ENCODE measurements at places on chromosomes 6 and 20. TPM values are rescaled to one million over a fixed set of nuclear protein-coding genes. Genes with fewer than 3 reads are reported as not detected.
A peak's percentile ranks its signal among the peaks of the same experiment; 100 is the strongest.

DNA sequence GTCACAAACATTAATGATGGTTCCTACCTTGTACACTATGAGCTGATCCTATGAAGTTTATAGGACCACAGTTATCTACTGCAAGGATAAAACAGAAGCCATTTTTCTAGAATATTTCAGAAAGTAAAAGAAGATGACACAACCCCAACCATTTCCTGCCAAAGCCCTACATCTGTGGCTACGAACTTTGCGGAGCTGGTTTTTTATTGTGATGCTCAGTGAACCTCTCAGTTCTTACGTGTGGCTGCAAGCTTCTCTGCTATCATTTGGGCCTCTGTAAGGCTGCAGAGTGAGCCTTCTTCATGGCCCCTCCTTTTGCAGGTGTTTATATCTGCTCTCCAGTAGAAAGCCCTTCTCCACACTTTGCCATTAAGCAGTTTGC, 17.8 kb upstream of the TAGAP start:
- H3K4me3 ChIP-seq = no peak overlapping the region
- H3K4me1 ChIP-seq = no peaks in the 10 kb centered on the region
- DNase-seq = no peak
- no peak overlapping the region for H3K27ac ChIP-seq

GRCh38 chr20:11027224-11027623, 353.4 kb upstream of the JAG1 start:
- DNase-seq = no peak
- H3K27me3 ChIP-seq = no peaks in the 10 kb centered on the region
- H3K36me3 ChIP-seq = 0 out of 2 replicates have a peak, but pooled peaks cover 3% of the 10 kb centered on the region
- no peak overlapping the region for H3K27ac ChIP-seq
- H3K4me1 ChIP-seq = no peaks in the 10 kb centered on the region

DNA sequence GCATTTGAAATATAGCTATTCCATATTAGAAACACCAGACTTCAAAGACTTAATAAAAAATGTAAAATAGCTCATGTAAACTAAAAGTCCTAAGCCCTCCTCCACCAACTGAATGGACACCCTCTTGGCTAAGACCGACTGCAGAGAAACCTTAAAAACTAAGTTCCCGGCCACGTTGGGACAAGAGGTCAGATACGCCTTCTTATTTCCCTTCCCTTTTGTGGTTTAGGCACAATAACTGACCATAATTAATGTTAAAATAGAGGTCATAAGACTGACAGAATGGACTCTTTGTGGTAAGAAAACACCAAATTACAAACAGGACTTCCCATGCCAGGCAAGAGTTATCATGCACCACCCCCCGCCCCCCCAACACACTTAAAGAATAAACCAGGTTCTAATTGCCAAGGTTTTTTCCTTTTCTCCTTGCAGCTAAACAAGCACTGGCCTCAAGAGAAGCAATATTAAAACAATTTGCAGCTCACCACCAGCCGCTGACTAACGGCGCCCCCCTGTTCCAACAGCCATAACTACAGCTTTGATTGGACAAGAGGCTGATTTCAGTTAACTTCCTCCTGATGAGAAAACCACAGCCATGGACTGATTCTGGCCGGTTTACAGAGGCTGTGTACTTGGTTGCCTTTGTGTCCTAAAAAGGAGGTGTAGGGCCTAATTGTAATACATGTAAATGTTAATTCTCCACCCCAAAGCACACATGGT, 10.7 kb upstream of the LAMP5 start:
- peak; percentile 44 for DNase-seq
- H3K27me3 ChIP-seq = peaks cover 64% of the 10 kb centered on the region
- peaks cover 26% of the 10 kb centered on the region for H3K4me1 ChIP-seq
- H3K27ac ChIP-seq = no peak overlapping the region

DNA sequence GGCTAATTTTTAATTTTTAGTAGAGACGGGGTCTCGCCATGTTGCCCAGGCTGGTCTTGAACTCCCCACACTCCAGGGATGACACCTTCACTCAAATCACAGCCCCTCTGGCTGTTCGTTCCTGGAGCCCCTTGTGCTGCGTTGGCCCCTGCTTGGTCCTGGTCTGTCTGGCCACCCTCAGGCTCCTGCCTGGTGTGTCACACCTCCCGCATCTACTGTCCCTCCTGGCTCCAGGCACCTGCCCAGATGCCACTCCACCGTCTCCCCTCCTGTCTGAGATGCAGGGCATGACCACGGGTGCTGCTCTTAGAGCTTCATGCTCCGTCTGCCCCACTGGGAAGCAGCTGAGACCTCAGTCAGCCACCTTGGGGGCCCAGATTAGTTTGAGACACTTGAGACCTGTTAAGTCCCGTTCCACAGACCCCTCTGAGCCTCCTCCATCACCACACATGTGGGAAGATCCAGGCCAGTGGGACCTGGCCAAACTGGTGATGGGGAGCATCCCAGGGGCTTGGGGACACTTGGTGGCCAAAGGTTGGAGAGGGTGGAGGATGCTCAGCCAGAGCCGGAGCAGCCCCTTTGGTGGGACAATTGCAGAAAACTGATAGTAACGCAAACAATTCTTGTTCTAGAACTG, 21.9 kb upstream of the NPBWR2 start:
- H3K4me1 ChIP-seq = no peaks in the 10 kb centered on the region
- 0 out of 2 replicates have a peak, but pooled peaks cover 3% of the 10 kb centered on the region for H3K36me3 ChIP-seq
- no peak overlapping the region for H3K4me3 ChIP-seq
- DNase-seq = no peak
- 0 out of 2 replicates have a peak, but pooled peaks cover 4% of the 10 kb centered on the region for H3K27me3 ChIP-seq

GRCh38 chr6:166579237-166579850, 7.1 kb downstream of the RAMACL start:
- no peak overlapping the region for H3K4me3 ChIP-seq
- H3K4me1 ChIP-seq = peaks cover 38% of the 10 kb centered on the region
- H3K27ac ChIP-seq = no peak overlapping the region

- H3K36me3 ChIP-seq = peaks cover 7% of the 10 kb centered on the region
- H3K4me1 ChIP-seq = peaks cover 21% of the 10 kb centered on the region
- H3K4me3 ChIP-seq = no peak overlapping the region
- H3K27ac ChIP-seq = no peak overlapping the region
- no peaks in the 10 kb centered on the region for H3K27me3 ChIP-seq
These were observed 106.9 kb downstream of the SLC23A2 start for GRCh38 chr20:4894409-4894808.

GRCh38 chr6:144170044-144170443, 19.7 kb downstream of the STX11 start:
- no peak for DNase-seq
- H3K27ac ChIP-seq = no peak overlapping the region
- H3K36me3 ChIP-seq = no peaks in the 10 kb centered on the region
- no peaks in the 10 kb centered on the region for H3K4me1 ChIP-seq
- no peaks in the 10 kb centered on the region for H3K27me3 ChIP-seq

DNA sequence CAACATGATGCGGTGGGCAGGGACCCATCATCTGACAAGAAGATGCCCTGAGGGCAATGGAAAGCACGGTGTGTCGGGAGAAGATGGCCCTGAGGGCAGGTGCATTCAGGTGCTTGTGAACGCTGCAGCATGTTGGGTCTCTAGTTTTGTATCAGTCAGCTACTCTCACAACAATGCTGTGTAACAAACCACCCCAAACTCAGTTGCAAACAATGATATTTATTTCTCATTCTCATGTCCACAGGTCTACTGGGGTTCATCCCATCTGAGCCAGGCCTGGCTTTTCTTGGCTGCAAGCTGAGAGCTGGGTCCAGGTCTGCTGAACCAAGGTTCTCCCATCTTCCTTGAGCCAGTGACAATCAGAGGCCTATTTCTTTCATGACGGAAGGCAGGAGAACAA, 461.6 kb downstream of the PREX1 start:
- peaks cover 8% of the 10 kb centered on the region for H3K27me3 ChIP-seq
- H3K27ac ChIP-seq = no peak overlapping the region
- H3K4me3 ChIP-seq = no peak overlapping the region
- peaks cover 2% of the 10 kb centered on the region for H3K36me3 ChIP-seq
- DNase-seq = no peak

DNA sequence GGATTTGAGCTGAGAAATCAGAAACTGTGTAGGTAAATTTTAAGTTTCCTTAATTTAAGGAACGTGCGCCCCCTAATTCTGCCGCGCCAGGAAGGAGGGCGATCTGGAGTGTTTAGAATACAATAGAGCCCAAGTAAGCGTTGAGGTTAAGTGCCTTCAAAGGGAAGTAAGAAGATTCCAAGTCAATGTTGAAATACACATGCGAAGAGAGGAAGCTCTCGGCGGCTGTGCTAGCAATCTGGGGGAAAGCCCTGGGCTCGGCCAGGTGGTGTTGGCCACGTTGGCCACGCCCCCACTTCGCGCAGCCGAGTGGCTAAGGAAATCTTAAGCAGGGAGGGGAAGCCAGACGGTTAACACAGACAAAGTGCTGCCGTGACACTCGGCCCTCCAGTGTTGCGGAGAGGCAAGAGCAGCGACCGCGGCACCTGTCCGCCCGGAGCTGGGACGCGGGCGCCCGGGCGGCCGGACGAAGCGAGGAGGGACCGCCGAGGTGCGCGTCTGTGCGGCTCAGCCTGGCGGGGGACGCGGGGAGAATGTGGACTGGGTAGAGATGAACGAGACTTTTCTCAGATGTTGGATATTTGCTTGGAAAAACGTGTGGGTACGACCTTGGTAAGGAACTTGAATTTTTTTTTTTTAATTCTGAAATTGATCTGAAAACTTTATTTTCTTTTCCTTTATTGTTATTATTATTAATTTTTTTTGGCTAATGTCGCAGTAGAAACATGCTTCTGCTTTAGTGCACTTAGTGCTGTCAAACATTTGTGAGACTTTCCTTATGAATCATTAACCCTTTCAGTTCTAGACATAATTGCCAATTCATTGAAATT, at the start of gene PRDM1:
Gene PRDM1, plus strand, starts transcription at position 353 of the 830 bp plus-strand sequence. Its CDS starts 218 bp downstream, at position 571.
- peak within 1 kb of the TSS; percentile 82 for H3K4me3 ChIP-seq
- H3K4me1 ChIP-seq = peaks cover 44% of the 10 kb centered on the region
- peak; percentile 81 for DNase-seq

DNA sequence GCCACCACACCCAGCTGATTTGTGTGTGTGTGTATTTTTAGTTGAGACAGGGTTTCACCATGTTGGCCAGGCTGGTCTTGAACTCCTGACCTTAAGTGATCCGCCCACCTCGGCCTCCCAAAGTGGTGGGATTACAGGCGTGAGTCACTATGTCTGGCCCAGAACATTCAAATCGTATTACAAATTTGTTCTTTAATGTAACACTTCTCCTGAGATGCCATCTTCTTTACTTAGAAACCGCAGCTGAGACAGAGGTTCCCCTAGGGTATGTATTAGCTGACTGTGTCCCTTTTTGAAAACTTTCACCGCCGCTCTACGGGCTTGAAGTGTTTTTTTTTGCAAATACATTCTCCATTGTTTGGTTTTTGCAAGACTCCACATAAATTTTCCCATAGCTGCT, 62.6 kb downstream of the TOX2 start:
- H3K36me3 ChIP-seq = no peaks in the 10 kb centered on the region
- no peak overlapping the region for H3K27ac ChIP-seq
- no peak for DNase-seq
- peaks cover 2% of the 10 kb centered on the region for H3K27me3 ChIP-seq
- H3K4me1 ChIP-seq = peaks cover 6% of the 10 kb centered on the region

GRCh38 chr6:135228486-135228885, 47.4 kb downstream of the MYB start:
- peaks cover 8% of the 10 kb centered on the region for H3K4me1 ChIP-seq
- H3K27ac ChIP-seq = no peak overlapping the region

DNA sequence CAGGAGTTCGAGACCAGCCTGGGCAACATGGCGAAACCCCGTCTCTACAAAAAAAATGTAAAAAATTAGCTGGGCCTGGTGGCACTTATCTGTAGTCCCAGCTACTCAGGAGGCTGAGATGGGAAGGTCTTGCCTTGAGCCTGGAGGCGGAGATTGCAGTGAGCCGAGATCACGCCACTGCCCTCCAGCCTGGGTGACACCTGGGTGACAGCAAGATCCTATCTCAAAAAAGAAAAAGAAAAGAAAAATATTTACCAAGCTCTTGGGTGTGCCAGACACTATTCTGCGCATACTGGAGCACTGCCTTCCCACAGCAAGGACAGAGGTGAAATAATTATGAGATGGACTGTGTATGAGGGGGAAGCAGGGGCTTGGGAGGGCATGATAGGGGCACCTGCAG, 19.6 kb downstream of the POFUT1 start:
- H3K27me3 ChIP-seq = no peaks in the 10 kb centered on the region
- DNase-seq = no peak
- H3K27ac ChIP-seq = no peak overlapping the region
- H3K36me3 ChIP-seq = peaks cover 47% of the 10 kb centered on the region
- no peak overlapping the region for H3K4me3 ChIP-seq

GRCh38 chr6:4778086-4778485, 1.9 kb downstream of the CDYL start:
- DNase-seq = no peak
- H3K36me3 ChIP-seq = peaks cover 12% of the 10 kb centered on the region
- H3K27ac ChIP-seq = no peak overlapping the region
- H3K4me3 ChIP-seq = peak overlapping the region; percentile 78
- H3K27me3 ChIP-seq = peaks cover 51% of the 10 kb centered on the region

DNA sequence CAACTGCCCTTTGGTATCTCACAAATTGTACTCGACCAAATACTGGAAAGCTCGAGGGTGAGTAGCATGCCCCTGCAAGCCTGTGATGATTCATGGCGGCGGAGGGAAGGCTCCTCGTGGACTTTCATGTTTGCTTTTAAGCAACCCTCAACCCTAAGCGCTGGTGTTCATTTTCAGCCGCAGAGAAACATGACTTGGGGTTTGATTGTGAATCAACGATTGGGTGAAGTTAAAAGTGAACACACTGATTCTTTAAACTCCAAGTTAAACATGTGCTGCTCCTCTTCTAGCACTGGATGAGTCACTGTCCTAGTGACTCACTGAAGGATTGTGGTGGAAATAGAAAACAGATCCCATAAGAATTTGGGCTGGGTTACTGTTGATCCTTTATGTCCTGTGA, 8.3 kb downstream of the CD109 start:
- no peaks in the 10 kb centered on the region for H3K27me3 ChIP-seq
- DNase-seq = no peak
- H3K36me3 ChIP-seq = no peaks in the 10 kb centered on the region
- H3K27ac ChIP-seq = no peak overlapping the region

GRCh38 chr6:52611833-52612232, 35.0 kb upstream of the TRAM2 start:
- no peak overlapping the region for H3K27ac ChIP-seq
- H3K4me1 ChIP-seq = peaks cover 11% of the 10 kb centered on the region
- H3K36me3 ChIP-seq = no peaks in the 10 kb centered on the region
- no peaks in the 10 kb centered on the region for H3K27me3 ChIP-seq
- H3K4me3 ChIP-seq = no peak overlapping the region

- H3K36me3 ChIP-seq = no peaks in the 10 kb centered on the region
- H3K27me3 ChIP-seq = no peaks in the 10 kb centered on the region
- H3K27ac ChIP-seq = no peak overlapping the region
- DNase-seq = no peak
- H3K4me3 ChIP-seq = no peak overlapping the region
These were observed 252.4 kb upstream of the IRAK1BP1 start for GRCh38 chr6:78614961-78615360.

ADGRB3 gene
- 1.0 TPM for total RNA-seq

TOX2 gene
- total RNA-seq = 1.9 TPM

SLPI gene
- 0.74 TPM for total RNA-seq

LEMD2 gene
- total RNA-seq = 46.6 TPM

All from WTC11 (cell line).